ENCODE measurements at places on chromosomes 6 and 20. TPM values are rescaled to one million over a fixed set of nuclear protein-coding genes. Genes with fewer than 3 reads are reported as not detected.

Gene WFDC2
- 12.9 TPM for total RNA-seq

Gene TBX18
- 72.0 TPM for total RNA-seq

Gene SLC22A3
- 2.7 TPM for total RNA-seq

Gene UBE2C
- 3.9 TPM for total RNA-seq

Gene ZCCHC3
- 22.4 TPM for total RNA-seq

Gene TTPAL
- 23.9 TPM for total RNA-seq

Gene CEP85L
- 6.3 TPM for total RNA-seq

Gene MED23
- 48.2 TPM for total RNA-seq

All from placental epithelial cell (primary cell).